ENCODE measurements at places on chromosomes 12 and 14.

DNA sequence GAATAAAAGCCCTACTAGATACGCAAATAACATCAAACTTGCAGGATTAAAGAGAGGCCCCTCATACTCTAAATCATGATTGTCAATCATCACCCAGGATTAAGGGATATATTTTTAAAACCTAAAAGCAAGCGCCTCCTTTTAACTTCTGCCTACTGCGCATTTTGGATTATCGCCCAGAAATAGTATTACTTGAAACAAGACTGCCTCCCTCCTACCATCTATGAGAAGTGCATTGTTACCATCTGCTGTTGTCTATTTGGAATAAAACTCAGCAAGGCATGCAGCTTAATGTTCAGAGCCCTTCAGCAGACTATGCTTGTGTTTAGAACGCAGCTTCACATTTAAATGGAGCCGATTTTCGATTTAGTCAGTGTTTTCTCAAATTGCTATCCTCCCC is 79.6 kb downstream of the EXOC5 start:
- peak; percentile 17 for DNase-seq

DNA sequence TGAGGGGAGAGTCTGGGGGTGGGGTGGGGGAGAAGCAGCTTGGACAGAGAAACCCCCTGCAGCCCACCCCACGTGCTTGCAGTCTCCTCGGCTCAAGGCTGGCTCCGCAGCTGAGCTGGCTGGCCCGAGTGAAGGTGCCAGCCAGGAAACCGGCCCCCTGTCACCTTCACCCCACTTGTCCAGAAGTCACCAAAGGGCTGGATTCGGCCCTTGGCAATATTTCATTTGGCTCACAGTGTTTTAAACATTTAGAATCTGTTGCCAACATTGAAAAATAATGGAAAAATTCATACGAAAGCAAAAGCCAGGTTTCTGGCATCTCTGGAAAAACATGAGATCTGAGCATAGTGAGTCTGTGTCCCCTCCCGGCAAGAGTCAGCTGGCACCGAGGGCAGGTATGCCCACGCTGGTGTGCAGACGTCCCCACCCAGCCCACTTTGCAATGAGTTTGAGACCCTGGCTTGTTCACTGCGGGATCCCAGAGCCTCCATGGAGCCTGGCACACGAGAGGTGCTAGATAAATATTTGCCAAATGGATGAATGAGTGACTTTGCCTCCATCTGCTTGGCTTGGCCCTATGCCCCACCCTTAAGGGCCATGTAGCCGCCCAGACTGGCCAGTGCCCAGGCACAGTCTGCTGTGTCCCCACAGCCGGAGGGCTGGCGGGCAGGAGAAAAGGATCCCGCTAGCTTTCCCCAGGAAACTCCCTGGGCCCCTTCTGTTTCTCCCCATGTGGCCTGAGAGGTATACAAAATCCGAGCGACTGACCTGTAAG is 18.2 kb downstream of the MSI1 start:
- peak; percentile 44 for DNase-seq

DNA sequence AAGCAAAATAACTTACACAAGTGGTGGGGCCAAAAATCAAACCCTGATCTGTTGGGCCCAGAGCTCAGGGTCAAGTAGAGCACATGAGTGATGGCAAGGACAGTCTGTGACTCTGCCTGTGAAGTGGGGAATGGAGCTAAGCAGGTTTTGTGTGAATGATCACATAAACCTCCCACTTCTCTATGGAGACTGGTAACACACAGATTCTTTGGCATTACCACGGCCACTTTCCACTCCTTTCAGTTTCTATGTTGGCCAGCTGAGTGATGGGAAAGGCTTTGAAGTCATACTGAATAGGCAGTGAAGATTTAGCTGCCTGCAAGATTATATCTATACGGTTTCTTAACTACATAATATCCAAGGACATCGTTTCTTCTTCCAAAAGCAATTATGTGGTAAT is 97.9 kb downstream of the ARMH4 start:
- no peak for DNase-seq

GRCh38 chr12:124687174-124687902 is 119.9 kb upstream of the NCOR2 start:
- no peak for DNase-seq

DNA sequence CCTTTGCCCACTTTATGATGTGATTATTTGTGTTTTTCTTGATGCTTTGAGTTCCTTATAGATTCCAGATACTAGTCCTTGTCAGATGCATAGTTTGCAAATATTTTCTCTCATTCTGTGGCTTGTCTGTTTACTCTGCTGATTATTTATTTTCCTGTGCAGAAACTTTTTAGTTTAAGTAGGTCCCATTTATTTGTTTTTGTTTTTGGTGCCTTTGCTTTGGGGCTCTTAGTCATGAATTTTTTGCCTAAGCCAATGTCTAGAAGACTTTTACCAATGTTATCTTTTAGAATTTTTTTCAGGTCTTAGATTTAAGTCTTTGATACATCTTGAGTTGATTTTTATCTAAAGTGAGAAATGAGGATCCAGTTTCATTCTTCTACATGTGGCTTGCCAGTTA is 667.3 kb downstream of the SLC16A7 start:
- DNase-seq, result no peak

GRCh38 chr12:112573141-112573540 is 154.4 kb downstream of the PTPN11 start:
- no peak for DNase-seq

- no peak for DNase-seq
Measured at GRCh38 chr12:111405859-111406473, at the start of gene SH2B3. SH2B3 (plus strand) TSS chr12:111405923; CDS start chr12:111418146, 12,223 bp downstream.

DNA sequence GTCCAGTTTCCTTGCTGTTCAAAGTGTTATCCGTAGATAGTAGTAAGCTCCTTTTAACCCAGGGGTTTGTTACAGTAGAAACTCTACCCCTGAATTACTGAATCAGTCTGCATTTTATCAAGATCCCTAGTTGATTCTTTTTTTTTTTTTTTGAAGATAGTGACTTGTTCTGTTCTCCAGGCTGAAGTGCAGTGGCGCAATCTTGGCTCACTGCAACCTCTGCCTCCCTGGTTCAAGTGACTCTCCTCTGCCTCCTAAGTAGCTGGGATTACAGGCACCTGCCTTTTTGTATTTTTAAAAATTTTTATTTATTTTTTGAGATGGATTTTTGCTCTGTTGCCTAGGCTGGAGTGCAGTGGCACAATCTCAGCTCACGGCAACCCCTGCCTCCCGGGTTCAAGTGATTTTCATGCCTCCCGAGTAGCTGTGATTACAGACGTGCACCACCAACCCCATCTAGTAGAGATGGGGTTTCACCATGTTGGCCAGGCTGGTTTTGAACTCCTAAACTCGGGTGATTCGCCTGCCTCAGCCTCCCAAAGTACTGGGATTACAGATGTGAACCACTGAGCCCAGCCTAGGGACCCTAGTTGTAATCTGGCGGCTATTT is 10.5 kb downstream of the LARP4 start:
- no peak for DNase-seq

DNA sequence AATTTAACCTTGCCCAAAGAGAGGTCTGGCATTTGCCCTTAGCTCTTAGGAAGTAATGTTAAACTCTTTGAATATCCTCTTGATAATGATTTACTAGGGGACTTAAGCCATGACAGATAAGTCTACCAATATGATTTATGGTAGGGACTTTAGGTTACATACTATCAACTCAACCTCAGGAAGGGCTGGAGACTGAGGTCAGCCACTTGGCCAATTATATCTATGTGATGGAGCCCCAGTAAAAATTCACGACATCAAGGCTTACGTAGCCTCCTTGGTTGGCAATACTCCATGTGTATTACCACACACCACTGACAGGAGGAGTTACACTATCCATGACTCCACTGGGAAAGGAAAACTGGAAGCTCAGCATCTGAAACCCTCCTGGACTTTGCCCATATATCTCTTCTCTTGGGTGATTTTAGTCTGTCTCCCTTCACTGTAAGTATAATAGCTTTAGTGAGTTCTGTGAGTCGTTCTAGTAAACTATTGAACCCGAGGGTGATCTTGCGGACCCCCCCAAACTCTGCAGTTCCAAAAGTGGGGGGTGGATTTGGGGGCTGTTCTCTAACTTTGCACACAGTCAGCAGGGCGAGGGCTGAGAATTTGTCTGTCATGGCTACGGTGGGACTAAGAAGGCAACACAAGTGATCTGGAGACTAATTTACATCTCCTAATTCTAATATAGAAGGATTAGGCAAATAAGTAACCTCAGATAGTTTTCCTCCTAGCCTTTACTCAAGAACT is 62.3 kb downstream of the R3HDM2 start:
- no peak for DNase-seq

- DNase-seq, result no peak
Measured at GRCh38 chr14:77314539-77315457, 5.9 kb downstream of the POMT2 start.

- no peak for DNase-seq
Measured at GRCh38 chr14:33348510-33348909, 409.8 kb downstream of the NPAS3 start.

GRCh38 chr12:132422040-132422380 is 67.9 kb upstream of the FBRSL1 start:
- no peak for DNase-seq

DNA sequence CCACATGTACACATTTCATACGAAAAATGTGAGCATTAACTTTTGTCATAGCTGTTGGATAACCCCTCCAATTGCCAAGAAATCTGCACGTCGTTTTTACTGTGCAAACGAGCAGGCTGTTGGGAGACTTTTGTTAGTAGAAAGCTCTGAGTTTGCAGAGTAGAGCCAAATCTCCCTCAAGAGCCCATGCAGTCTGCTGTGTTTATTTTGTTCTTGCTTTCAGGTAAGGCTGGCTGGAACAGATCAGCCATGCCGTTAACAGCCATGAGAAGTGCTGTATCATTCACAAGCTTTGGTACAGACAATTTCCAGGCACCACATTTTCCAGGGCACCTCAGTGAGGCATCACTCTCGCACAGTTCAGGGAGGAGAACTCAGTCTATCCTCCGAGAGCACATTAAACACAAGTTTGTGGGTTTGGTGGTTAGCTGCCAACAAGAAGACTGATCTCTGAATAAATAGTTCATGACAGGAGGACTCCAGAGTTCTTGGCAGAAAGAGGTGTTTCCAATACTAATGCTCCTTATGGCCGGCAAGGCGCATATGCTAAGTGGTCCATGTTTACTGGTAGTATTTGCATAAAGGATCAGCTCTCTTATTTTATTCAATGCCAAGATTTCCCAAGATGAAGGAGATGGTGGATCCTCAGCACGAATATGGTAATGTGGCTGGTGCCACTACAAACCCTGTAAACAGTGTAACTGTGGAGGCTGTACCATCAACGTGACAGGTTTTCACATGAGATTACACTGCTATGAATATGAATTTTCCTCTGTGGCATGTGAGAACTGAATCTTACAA is 30.3 kb upstream of the PELI2 start:
- DNase-seq, result no peak

- no peak for DNase-seq
Measured at GRCh38 chr14:77158175-77158881, 16.7 kb upstream of the ZDHHC22 start.

All from NCI-H774 (cell line).